ENCODE measurements at places on chromosomes 13 and 19.

DNA sequence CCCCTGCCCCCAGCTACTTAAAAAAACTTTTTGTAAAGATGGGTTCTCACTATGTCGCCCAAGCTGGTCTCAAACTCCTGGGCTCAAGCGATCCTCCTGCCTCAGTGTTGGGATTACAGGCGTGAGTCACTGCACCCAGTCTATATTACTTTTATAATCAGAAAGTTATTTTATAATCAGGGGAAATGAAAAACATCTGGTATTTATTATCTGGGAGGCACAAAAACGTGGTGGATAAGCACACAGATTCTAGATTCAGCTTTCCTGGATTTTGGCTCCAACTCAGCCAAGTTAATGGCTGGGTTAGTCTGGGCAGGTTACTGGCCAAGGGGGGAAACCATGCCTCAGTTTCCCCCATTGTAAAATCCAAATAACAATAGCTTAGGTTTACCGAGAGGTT lies 24.7 kb downstream of the KEAP1 start:
- DNase-seq, result no peak

DNA sequence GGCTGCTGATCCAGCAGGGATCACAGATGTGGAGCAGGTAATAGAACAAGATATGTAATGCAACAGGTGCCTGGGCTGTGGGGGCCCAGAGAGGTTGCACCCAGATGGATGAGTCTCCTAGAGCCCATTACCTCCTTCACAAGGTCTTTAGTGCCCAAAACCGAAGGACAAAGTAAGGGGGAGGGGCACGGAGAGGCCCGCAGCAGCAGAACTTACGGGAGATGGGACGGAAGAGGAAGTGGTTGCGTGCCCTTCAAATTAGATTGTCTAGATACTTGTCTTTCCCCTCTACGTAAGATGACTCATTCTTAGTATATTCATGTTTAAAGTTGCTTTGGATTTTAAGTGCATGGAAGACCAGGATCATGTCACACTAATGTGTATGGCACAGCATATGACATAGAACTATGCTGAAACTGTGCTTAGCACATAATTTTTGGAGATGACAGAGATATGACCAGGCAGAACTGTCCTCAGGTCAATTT lies 5.7 kb upstream of the MRPS31 start:
- DNase-seq, result peak; percentile 88

GRCh38 chr19:44792281-44792680 lies 14.6 kb downstream of the CBLC start:
- DNase-seq, result no peak

DNA sequence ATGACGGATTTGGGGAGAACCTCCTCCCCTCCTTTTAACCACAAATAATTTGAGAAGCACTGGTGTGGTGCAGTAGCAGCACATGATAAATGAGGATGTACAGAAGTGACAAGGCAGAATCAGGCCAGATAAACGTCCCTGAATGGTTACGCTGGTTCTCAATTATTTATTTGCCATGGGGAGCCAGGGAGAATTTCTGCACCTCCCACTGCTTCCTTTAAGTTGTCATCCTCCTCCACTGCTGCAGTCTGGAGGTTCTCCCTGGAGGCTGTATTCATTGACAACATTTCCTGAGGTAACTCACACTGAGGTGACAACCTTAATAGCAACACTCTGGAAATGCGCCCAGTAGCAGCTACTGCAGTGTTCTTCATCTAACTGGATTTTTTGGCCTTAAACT lies 308.9 kb upstream of the SLITRK1 start:
- no peak for DNase-seq

GRCh38 chr19:43618921-43619261 lies 538 bp downstream of the ZNF428 start:
- DNase-seq, result peak; percentile 75

GRCh38 chr13:30881191-30881651 lies 24.9 kb upstream of the MEDAG start:
- no peak for DNase-seq

GRCh38 chr19:4120559-4121272 lies 3.2 kb downstream of the MAP2K2 start:
- no peak for DNase-seq

DNA sequence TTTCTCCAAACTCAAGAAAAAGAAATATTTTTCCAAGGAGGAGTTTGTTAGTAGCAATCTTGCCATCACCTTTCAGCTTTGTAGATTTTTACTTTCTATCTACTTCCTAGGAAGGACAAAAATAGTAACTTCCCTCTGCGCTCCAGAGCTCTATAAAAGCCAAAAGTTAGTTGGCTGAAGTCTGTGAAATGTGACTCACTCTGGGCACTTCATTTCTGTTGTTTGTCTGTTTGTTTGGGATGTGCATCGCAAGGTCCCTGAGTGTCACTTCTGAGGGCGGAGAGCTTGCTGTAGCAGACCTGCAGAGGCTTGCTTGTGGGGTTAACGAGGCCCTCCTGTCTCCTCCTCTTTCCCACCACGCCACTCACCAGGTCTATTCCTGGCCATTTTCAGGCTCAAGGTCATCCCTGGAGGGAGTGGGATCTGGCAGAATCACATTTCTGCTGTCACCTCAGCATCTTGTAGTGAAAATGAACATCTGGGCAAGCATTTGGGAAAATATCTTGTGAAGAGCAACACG lies 307.6 kb downstream of the GPC6 start:
- no peak for DNase-seq

- no peak for DNase-seq
Observed at GRCh38 chr19:29375429-29376119, 150.2 kb upstream of the VSTM2B start.

DNA sequence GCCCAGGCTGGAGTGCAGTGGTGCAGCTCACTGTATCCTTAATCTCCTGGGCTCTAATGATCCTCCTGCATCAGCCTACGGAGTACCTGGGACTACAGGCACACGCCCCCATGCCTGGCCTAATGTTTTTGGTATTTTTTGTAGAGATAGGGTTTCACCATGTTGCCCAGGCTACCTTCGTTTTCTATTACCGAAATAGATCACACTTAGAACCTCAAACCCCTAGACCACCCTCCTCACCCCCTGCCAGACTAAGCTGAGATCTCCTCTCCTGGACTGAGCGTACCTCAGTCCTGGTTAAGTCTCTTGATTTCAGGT lies 391 bp downstream of the KLF1 start:
- DNase-seq, result no peak

GRCh38 chr19:10431254-10431942 lies 11.1 kb downstream of the PDE4A start:
- DNase-seq, result peak; percentile 67

GRCh38 chr13:42686165-42686564 lies 95.2 kb upstream of the FAM216B start:
- DNase-seq, result no peak

- DNase-seq, result peak; percentile 84
Observed at GRCh38 chr13:99357131-99357596, 50.0 kb upstream of the GPR183 start.

GRCh38 chr19:10262771-10263170 lies 8.1 kb upstream of the ICAM1 start:
- no peak for DNase-seq

DNA sequence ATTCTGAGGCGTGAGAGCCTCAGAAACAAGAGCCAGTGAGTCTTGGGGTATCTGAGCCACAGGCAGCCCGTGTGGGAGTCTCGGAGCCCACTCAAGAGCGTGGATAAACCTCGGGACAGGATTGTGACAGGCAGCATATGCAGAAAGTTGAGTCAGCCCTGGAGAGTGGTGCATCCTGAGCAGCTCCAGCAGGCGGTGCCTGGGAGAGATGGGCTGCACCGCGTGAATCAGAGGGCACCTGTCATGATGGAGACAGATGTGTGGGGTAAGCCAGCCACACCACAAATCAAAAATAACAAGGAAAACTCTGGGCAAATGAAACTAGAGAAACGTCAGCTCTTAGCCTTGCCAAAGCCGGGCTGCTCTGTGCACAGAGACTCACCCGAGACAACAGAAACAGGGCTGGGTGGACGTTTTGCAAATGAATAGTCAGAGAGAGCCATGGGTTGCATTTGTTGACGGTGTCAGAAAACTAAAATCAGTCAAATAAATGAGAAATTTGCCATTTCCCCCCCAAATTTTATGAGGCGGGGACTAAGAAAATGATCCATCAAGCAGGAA lies 30.0 kb upstream of the POP4 start:
- DNase-seq, result peak; percentile 21

- peak; percentile 99 for DNase-seq
Observed at GRCh38 chr19:14136509-14137281, at the start of gene ASF1B. Gene ASF1B, minus strand, starts transcription at chr19:14136589. Its CDS starts 133 bp downstream, at chr19:14136456.

DNA sequence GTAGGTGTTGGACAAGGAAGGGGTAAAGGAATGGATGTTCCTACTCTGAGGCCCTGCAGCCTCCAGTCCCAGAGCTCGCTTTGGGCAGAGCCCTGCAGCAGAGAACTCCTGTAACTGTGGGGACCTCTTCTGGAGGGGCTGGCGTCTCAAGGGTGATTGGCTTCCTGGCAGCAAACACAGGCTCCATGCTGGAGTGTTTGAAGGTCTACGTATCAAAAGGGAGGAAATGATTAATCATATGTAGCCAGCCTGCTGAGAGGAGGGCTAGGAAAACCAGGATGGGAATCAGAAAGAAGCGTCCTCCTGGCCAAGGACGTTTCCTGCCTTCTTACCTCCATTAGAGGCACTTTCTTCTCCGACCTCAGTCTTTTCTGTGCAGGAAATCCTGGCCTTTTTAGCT lies 208.5 kb downstream of the TSHZ3 start:
- no peak for DNase-seq

GRCh38 chr19:8206147-8207087 lies 2.8 kb upstream of the CERS4 start:
- DNase-seq, result no peak

- DNase-seq, result no peak
Observed at GRCh38 chr13:41837629-41838028, 123.3 kb downstream of the VWA8 start.

DNA sequence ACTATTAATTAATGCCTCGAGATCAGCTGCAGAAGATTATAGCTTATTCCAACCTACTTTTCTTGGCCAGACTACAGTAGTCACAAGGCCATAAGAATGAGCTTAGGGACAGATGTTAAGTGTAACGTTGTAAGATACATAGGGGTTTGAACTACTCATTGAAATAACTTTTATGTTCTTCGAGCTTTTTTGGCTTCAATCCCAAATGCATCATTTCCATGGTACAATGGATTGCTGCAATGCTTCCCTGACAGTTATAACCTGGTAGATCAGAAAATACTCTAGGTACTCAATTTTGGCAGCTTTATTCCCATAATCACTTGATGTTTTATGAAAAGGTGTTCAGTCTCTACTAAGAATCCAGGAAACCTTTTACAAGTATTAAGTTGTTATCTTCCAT lies 2216.7 kb upstream of the PCDH20 start:
- DNase-seq, result no peak

DNA sequence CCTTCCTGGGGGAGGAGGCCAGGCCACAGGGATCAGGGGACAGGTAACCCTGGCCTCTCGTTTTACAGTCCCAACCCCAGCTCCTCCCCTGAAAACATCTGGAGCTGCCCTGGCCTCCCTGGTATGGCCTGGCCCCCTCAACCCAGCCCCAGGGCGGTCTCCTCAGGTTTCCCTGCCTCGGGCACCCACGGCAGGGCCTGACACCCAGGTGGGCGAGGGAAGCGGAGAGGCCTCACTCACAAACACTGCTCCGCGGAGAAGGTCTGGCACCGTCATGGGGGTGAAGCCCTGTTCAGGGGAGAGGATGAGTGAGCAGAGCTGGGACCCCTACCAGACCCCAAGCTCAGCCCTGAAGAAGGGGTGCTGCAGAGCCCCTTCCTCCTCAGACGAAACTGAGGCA lies 6.5 kb upstream of the CCER2 start:
- DNase-seq, result no peak

DNA sequence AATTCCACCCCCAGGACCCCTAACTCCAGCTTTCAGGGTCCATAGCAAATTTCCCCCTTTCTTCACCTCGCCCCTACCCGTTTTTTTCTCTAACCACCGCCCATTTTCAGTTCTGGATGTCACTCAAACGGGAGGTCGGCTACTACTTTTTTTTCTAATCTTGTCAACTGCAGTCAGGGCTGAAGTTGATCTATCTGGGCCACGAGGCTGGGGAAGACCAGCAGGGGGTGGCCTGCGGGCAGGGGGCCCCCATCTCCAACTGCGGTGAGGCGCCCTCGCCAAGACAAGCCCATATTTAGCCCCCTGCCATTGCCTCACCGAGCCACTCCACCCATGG lies 748 bp downstream of the LHFPL6 start:
- DNase-seq, result no peak

GRCh38 chr19:38920602-38921419 lies 8.8 kb upstream of the CCER2 start:
- no peak for DNase-seq

DNA sequence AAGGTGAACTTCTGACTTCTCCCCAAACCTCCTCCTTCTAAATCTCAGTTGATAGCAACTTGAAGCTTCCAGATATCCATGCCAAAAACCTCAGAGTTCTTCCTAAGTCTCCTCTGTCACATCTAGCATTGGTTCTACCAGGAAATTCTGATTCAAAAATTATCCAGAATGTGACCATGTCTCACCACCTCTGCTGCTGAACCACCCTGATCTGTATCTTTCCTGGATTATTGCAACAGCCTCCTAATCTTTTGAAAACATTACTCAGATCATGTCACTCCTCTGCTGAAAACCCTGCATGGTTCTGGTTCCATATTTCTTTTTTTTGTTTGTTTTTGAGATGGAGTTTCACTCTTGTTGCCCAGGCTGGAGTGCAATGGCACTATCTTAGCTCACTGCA lies 78.7 kb upstream of the TNFSF11 start:
- DNase-seq, result no peak

Data from activated naive CD4-positive, alpha-beta T cell treated with anti-CD3 and anti-CD28 coated beads for 36 hours (primary cell).